ENCODE measurements at places on chromosomes 7 and 10. TPM values are rescaled to one million over a fixed set of nuclear protein-coding genes. Genes with fewer than 3 reads are reported as not detected.

TMEM225B gene
- total RNA-seq, result not detected

DNA sequence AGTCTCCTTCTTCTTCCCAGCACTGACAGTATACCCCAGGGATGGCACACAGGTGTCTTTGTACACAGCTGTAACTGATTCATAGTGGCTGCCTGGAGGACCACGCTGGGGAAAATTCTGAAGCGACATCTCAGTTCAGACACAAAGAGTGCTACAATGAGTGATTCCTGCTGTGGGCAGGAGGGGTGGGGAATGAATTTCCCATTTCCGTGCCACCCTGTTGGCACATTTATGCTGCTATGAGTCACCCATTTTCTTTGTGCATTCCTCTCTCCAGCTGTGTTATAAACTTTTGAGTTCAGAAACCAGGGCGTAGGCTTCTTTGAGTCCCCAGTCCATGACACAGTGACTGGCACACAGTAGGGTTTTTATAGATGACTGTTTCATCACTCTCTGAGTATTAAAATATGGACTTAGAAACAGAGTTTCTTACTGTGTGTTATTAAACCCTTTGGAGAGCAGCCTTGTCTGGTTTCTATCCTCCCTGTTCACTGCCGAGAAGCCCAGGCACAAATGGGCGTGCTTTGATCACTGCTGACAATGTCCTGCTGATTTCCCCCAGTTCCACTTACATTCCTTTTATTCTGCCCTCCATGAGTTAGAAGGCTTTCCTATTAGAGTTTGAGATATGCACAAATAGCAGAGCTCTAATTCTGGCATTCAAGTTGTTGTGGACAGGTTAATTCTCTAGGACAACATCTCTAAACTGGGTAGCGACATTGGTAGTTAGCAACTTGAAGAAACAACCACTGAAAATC lies 24.0 kb upstream of the NPS start:
- DNase-seq, result no peak

CABCOCO1 gene
- total RNA-seq, result 0.92 TPM

DNA sequence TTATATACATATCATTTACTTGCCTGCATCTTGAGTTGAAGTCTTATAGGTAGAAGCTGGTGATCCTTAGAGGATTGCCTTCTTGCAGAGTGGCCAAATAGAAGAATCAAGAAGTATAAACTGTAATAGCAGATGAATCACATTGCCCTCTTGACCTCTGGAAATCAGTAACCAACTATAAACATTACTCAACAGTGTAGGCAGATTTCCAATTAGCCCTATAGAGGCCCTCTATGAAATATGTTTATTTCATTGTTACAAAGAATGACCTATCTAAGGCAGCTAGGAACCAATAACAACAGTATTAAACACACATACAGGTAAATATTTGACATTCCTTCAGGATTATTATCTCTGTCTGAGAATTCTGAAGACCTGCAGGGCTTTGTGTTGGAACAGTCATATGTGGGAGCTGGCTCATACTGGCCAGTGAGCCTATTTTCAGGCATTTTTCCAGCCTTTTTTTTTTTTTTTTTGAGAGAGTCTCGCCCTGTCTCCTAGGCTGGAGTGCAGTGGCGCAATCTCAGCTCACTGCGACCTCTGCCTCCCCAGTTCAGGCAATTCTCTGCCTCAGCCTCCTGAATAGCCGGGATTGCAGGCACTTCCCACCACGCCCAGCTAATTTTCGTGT lies 7.2 kb upstream of the SRI start:
- no peak for DNase-seq

DNA sequence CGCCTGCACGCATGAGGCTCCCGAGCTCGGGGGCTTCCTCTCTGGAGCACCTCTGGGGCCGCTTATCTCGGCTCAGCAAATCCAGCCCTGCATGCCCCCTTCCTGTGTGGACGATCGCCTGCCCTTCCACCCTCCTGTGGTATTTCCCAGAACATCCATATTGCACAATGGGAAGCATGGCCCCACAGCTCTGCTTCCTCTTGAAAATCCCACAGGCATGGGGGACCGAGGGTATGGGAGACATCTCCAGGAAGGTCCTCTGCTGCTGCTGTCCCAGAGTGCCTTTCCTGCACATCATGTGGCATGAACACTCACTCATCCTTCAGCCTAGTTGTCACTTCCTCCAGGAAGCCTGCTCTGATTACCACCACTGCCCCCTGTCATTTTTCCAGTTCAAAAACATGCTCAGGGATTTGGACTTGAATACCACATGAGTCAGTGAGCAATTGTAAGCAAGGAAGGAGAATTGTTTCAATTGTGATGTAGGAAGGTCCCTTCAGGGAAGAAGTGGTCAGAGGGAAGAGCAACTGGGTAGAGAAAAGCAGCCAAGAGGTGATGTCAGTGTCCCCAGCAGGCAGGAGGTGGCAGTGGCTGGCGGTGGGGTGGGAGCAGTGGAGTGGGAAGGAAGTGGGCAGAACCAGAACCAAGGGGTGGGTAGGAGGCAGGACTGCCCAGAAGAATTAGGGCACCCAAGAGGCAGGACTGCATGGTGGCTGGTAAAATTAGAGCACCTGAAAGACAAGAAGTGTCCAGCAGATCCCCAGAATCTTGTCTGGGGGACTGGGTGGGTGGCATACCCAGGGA lies 67.5 kb upstream of the ZMIZ1 start:
- DNase-seq, result no peak

GRCh38 chr7:82760074-82760473 lies 316.5 kb upstream of the CACNA2D1 start:
- no peak for DNase-seq

GRCh38 chr10:24824124-24824523 lies 100.4 kb upstream of the ARHGAP21 start:
- no peak for DNase-seq

DNA sequence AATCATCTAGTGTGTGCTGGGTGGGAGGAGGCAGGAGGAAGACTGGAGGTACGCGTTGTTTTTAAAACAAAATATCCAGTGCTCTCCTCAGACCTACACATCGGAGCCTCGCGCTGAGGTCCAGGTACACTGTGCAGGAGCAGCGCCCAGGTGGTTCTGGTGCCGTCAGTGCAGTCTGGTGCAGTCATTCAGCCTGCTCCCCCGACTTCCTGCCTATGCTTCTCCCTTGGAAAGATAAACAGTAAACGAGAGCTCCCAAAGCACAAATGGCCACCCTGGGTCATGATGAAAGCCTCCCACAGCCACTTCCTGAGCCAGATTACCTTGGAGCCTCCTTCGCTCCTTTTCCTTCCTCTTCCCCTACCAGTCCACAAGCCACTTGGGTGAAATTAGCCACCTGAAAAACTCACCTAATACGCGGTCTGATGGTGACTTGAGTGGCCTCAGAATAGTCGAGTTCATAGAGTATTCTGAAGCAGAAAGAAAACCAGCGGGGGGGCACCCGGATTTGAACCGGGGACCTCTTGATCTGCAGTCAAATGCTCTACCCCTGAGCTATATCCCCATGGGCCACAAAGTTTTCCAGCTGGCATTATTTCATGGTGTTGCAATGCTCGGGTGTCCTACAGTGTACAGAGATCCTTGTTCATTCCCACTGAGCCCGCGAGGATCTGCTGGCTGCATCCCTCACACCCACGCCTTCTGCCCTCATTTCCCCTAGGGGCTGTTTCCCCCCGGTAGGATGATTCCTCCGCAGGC lies 82.5 kb downstream of the ZNF467 start:
- peak; percentile 55 for DNase-seq

GDF10 gene
- 32.6 TPM for total RNA-seq

DNA sequence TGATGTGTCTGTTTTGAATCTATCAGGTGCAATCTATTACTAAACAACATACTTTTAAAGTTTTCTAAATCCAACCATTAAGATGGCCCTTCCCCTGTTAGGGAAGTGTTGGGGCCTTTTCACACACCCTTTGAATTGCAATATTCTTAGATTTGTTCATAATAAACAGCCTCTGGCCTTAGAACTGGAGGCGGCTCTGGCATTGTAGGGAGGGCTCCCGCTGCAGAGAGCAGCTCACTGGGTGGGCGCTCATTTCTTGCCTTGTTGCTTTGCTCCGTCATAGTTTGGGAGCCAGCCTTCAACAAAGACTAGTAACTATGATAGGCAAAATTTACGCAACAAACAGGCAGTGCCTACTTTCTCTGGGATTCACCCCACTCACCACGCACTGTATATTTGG lies 4.2 kb upstream of the HOXA10 start:
- DNase-seq, result no peak

DNA sequence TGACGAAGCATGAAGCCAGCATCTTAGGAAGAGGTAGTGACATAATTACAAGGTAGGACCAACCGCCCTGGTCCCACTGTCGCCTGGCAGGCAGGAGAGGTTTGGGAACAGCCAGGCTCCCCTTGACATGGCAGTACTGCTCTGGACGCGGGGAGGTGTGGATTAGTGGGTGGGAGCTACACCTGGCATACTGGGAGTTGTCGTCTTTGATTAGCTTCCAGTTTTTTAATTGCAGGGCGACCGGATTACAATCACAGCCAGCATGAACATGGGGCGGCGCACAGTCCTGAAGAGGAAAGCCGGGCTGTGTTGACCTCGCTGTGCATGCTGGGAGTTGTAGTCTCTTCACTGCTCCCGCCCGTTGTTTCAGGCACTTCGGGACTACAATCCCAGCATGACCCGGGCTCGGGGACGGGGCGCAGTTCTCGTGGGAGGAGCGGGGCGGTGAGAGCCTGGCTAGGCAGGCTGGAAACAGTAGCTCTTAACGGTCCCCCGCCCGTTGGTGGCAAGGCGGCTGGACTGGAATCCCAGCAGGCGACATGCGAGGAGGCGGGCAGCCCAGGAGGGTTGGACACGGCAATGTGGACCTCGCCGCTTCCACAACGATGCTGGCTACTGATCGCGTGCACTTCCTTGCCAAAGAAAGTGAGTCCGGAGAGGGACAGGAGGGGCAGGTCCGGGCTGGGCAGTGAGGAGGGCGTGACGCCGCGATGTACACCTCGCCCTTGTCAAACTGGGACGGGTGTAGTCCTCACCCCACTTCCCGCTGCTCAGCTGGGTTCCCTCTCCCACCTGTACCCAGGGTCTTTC lies 98.0 kb upstream of the ZNF722 start:
- DNase-seq, result peak; percentile 28

SPDYE5 gene
- not detected for total RNA-seq

DNA sequence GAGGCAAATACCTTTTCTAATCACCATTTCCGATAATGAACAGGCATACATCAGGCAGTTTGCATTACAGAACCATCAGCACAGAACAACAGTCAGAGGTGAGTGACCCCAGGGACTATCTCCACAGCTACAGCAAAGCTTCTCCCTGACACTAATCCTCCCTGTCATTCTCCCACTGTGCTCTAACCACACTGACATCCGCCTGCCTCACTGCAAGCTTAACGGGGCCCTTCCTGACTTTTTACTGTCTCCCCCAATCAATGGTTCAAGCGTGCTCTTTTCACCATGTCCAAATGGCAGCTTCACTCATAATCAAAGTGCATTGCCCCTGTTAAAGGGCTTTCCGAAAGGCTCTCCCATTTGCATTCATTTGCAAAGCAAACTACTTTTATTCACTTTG lies 196.3 kb downstream of the DNAJC1 start:
- no peak for DNase-seq

CDHR3 gene
- 4.1 TPM for total RNA-seq

- no peak for DNase-seq
These were observed 45.9 kb upstream of the DRGX start for GRCh38 chr10:49441488-49442476.

DNA sequence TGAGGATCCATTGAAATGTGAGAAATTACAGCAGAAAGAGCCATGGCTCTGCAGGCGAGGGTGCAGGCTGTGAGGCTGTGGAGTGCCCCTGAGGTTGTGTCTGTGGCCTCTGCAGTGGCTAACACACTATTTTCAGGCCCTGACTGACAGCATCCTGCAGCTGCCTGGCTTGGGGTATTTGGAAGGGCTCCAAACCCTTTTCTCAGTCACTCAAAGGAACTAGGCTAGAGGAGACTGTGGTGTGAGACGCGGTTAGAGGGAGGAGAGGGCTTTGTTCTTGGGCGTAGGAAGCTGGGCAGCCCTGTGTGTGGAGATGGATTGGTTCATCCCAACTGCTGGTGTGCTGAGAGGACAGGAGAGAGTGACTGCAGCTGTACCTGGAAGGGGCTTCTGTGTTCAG lies 134.9 kb downstream of the RAMP3 start:
- peak; percentile 65 for DNase-seq

GRCh38 chr7:155234950-155235789 lies 62.5 kb upstream of the INSIG1 start:
- DNase-seq, result no peak

- DNase-seq, result peak; percentile 87
These were observed 778 bp upstream of the TRIM8 start for GRCh38 chr10:102643336-102644065.

ABCC2 gene
- total RNA-seq, result 0.72 TPM

DNA sequence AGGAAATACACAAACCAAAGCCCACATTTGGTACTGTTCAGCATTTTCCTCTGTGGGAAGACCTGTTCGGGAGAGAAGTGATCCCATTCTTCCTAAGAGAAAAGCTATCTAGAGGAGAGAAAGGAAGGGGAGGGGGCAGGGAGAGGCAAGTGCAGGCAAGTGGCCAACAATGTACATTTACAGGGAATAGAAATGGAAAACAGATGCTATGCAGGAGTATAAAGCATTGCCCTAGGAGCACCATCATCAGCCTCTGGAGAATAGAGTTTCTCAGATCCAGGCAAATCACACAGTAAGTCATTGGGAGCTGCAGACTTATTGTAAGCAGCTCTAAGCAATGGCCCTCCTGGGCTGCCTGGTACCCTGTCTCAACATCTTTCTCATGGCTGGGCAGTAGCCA lies 424.4 kb upstream of the AUTS2 start:
- peak; percentile 35 for DNase-seq

PIK3AP1 gene
- total RNA-seq, result 9.8 TPM

SAMD9L gene
- 11.8 TPM for total RNA-seq

DNA sequence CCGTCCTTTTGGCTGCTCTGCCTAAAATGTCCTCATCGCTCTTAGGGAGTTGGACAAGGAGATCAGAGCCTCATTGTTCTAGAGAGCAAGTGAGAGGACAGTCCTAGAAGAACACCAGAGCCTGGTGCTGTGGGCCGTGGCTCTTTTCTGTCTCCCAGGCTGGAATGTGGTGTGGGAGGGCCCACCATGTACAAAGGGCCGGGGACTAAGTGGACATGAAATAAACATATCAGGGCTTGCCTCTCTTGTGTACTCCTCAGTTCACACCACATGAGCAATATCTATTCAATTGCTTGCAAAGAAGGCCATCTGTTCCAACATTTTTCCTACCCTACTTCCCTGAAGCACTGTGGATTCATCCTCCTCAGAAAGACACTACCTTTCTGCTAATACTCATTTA lies 510.4 kb downstream of the SUGCT start:
- DNase-seq, result no peak

PPA1 gene
- total RNA-seq, result 83.2 TPM

GRCh38 chr7:11709196-11709595 lies 122.8 kb downstream of the THSD7A start:
- DNase-seq, result no peak

NKX2-3 gene
- total RNA-seq, result 6.2 TPM

Measured in tongue (tissue), 3 donors.